ENCODE measurements at places on chromosomes 2 and 18.

DNA sequence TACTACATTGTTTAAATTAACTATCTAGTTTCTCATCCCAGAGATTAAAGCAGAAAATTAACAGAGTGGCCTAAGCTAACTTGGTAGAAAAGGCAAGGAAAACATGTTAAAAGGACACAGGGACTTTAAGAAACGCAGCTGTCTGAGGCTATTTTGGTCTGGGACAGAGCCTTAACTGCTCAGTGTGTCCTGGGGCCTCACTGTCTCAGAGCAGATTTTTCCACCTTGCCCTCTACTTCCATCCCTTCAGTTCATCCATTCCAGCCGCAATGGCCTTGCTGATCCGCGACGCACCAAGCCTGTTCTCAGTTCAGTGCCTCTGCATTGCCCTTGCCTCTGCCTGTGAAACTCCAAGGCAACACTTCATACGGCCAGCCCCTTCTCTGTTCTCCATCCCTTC lies 114.9 kb upstream of the OSR1 start:
- DNase-seq, result no peak

DNA sequence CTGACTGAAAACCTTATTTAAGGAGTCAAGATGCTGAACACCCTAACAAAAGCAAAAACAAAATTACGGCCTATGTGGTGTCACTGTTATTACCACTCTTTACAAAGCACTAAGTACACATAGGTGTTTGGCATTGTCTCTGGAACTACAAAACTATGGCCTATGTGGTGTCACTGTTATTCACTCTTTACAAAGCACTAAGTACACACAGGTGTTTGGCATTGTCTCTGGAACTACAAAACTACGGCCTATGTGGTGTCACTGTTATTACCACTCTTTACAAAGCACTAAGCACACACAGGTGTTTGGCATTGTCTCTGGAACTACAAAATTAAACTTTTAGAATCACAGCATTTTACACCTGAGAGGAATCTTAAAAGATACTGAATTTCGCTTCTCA lies 47.4 kb downstream of the SLC35F5 start:
- DNase-seq, result no peak

- DNase-seq, result no peak
Observed at GRCh38 chr2:98803405-98804264, 72.7 kb upstream of the MGAT4A start.

DNA sequence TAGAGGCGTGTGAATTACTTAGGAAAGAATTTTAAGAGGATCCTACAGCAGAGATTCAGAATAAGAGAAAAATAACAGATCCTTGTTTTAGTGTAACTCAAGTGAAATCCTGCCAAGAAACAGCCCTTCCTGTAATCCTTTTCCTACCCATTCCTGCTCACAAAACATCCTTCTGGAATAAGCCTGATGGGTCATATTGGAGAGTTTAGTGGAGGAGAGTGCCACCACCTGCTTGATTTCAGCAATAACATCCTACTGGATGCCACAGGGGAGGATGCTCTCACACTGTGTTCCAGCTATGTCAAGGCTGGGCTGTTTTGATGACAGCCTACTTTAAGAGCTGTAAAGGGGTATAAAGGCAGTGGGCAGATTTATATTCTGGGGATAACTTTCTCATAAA lies 54.8 kb upstream of the CCDC178 start:
- DNase-seq, result no peak

DNA sequence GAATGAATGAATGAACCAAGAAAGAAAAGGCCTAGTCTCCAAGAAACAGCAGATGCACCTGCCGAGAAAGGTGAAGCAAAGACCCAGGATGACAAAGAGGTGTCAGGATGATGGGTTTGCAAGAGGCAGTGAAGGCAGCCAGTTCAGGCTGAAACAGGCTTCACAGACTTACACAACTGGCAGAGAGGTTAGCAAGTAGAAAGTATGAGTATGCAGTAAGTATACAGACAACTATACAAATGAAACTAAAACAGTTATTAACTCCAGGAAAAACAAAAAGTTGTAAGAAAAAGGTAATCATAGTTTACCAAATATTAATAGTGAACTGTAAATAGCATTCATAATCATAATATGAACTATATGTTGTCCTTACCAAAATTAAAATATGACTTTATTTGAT lies 19.8 kb upstream of the RNU4ATAC start:
- DNase-seq, result no peak

- DNase-seq, result no peak
Observed at GRCh38 chr18:40250236-40250635, 1704.8 kb upstream of the PIK3C3 start.

- DNase-seq, result no peak
Observed at GRCh38 chr18:69222089-69222488, 178.6 kb upstream of the DOK6 start.

DNA sequence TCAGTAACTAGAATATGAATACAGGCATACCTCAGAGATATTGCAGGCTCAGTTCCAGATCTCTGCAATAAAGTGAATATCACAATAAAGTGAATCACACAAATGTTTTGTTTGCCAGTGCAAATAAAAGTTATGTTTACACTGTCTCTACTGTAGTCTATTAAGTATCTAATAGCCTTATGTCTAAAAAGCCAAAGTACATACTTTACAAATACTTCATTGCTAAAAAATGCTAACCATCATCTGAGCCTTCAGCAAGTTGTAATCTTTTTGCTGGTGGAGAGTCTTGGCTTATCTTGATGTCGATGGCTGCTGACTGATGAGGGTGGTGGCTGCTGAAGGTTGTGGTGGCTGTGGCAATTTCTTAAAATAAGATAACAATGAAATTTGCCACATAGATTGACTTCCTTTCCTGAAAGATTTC lies 159.4 kb downstream of the MYO1B start:
- peak; percentile 33 for DNase-seq
